ENCODE measurements at places on chromosomes 11 and 22. TPM values are rescaled to one million over a fixed set of nuclear protein-coding genes. Genes with fewer than 3 reads are reported as not detected.

GAB4 gene
- not detected for total RNA-seq

CCDC73 gene
- not detected for total RNA-seq

RAB39A gene
- total RNA-seq = not detected

ZNF280B gene
- total RNA-seq = 1.9 TPM

SCUBE2 gene
- total RNA-seq = not detected

CELSR1 gene
- total RNA-seq = 6.0 TPM

GUCD1 gene
- 58.4 TPM for total RNA-seq

CSNK1E gene
- 174 TPM for total RNA-seq

SHANK2 gene
- not detected for total RNA-seq

MUC6 gene
- total RNA-seq = not detected

FAT3 gene
- total RNA-seq = not detected

DNA sequence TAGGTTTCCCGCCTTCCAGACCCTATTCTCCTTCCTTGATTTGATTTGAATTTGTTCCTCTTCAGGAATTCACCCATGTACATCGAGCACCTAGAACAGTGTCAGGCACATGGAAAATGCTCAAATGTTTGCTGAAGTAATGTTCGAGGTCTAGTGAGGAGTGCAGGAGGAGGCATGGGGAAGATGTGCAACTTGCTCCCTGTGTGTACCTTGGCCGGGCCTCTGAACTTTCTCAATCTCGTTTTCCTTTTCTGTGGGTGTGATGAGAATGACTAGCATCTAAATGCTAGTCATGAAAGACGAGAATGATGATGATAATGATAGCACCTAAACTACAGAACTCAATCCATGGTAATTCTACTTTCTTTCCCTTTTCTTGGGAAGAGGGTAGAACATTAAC lies 279.1 kb upstream of the PLET1 start:
- DNase-seq = no peak

DNA sequence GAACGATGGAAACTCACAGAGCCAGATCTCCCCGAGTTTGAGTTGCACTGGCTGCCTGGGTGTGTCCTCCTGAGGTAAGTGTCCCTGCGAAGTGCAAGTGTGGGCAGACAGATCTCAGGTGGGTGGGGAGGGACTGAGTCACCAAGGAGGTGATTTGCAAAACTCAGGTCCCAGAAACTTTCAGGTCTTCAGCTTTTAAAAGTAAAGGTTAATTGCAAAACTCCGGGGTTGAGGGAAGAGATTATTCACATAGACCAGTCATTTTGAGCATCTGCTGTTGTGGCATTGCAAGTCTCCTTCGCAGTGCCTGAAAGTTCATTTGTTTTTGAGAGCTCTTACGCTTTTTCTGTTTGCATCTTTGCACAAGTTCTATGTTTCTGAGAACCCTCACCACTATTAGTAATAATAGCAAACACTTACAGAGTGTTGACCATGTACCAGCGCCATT lies 7.1 kb downstream of the CD44 start:
- no peak for DNase-seq

GRCh38 chr11:16790486-16791190 lies 52.2 kb downstream of the C11orf58 start:
- no peak for DNase-seq

- DNase-seq = no peak
Observed at GRCh38 chr11:65663639-65664200, 1.0 kb upstream of the RELA start.

DNA sequence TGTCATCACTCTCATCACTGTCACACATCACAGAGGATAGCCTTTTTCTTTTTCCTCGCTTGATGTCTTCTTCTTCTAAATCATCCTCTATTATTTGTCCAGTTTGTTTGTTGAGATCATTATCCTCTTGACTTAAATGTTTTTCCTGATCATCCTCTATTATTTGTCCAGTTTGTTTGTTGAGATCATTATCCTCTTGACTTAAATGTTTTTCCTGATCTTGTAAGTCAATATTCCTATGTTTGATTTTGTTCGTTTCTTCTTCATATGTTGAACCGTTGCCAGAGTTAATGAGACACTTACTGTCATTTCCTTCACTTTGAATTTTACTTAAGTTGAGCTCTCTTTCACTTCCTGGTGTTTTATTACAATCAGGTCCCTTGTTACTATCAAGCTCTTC lies 5.6 kb downstream of the CCDC82 start:
- no peak for DNase-seq

- DNase-seq = no peak
Observed at GRCh38 chr11:111344032-111344431, 35.0 kb downstream of the POU2AF1 start.

- no peak for DNase-seq
Observed at GRCh38 chr11:14306481-14306880, 52.5 kb downstream of the RRAS2 start.

DNA sequence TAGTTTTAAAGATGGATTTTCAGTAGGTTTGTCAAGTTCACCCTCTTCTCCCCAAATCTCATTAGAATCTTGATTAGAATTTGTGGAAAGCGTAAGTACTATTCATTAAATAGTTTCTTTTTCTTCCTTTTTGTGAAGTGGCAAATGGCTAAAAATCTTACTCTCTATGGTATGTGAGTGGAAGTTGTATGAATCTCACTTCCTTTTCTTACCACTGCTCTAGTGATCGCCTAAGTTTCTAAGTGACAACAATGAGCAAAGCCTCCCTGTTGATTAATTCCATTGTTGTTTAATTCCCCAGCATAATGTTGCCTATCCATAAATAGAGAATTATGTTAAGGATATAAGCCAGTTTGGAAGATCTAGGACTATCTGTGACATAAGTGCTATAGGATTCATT lies 82.7 kb downstream of the PGR start:
- DNase-seq = no peak

DNA sequence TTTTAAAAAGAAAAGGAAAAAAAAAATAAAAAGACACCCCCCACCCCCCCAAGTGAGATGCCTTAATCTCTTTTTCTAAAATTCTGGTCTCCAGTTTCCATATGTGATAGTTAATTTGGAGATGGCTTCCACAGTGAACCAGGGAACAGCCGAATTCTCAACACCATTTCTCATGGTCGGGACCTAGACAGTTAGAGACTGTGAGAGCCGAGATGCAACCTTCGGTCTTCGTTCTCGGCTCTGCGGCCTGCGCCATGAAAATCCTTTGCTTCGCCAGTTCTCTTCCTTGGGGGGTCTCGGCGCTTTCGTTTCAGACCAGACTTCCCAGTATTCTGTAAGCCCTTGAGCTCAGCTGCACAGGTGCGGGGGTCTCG lies 723 bp downstream of the CACNG2 start:
- DNase-seq = no peak

DNA sequence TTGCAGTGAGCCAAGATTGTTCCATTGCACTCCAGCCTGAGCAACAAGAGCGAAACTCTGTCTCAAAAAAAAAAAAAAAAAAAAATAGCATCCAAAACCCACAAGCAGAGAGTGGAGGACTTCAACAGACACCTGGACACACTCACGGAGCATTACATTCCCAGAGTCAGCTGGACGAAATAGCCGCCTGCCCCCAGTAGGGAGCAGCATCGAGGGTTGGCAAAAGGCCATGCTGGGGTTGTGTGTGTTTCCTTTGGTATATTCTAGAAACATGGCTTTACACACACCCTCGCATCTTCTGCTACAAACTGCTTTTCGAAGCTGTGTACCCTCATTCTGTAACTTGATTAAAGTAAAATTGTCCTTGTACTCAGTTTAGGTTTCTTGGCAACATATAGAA lies 5.3 kb downstream of the ADA2 start:
- no peak for DNase-seq

GRCh38 chr11:128334311-128335044 lies 252.9 kb downstream of the ETS1 start:
- no peak for DNase-seq

GRCh38 chr11:1310318-1310687 lies 871 bp upstream of the TOLLIP start:
- no peak for DNase-seq

- no peak for DNase-seq
Observed at GRCh38 chr11:45511566-45511965, 153.9 kb downstream of the CHST1 start.

GRCh38 chr11:121892131-121892681 lies 223.8 kb downstream of the BLID start:
- no peak for DNase-seq

DNA sequence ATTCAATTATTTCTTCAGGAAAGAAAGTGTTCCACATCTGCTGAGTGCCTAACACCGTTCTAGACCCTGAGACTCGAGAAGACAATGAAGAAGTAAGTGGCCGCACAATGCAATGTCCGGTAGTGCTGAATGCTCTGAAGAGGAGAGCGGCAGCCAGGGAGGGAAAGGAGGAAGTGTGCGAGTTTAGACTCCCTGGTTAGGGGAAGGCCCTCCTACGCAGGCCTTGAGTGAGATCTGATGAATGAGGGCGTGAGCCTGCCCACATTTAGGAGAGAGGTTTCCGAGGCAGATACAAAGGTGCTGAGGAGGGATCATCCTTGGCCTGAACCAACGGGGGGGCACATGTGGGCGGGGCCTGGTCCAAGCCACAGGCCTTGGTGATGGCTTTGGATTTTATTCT lies 558.6 kb downstream of the NTM start:
- no peak for DNase-seq

DNA sequence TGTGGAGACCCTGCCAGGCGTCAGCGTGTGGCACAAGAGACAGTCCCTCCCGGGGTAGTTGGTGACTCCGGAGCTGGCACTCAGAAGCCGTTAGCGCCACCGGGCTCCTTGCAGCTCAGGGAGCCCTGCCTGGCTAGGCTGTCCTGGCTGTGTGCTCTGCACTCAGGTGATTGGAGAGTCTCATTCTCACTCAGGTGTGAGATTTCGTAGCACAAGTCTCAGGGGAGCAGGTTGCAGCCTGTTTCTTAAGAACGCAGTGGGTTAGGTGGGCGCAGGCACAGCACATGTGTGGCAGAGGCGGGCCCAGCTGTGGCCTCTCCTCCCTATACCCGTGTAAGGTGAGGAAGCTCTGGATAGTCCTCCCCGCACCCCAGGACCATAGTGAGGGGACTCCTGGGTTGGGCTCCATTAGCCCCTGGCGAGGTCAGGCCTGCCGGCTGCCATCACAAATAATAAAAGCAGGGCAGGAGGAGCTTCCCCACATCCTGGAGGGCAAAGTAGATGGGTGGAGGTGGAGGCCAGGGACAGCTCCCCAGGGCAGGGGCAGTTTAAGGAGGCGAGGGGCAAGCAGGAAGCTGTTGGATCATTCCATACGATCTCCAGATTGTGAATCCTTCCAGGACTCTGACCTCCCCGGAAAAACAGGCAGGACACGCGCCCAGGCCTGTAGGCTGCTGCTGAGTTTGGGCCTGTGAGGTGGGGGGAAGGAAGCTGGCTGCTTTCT lies 39.4 kb downstream of the SBF1 start:
- no peak for DNase-seq

GRCh38 chr11:128283451-128283850 lies 303.9 kb downstream of the ETS1 start:
- no peak for DNase-seq

GRCh38 chr11:86617502-86617901 lies 54.9 kb downstream of the ME3 start:
- DNase-seq = no peak

DNA sequence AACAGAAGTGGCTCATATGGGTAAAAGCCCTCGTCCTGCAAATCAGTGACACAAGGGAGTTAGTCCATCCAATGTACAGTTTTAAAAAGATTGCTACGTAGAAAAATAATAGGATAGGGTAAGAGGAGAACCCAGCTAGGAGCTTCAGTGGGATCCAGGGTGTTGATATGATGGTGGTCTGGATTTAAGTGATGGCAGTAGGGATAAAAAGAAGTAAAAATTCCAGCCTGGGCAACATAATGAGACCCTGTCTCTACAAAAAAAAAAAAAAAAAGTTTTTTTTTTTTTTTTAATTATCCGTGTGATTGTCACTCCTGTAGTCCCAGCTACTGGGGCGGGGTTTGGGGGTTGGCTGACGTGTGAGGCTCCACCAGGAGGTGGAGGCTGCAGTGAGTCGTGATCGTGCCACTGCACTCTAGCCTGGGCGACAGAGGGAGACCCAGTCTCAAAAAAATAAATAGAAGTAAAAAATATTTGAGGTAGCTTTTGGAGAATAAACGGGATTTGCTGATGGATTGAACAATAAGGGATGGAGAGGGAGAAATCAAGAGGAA lies 7.0 kb upstream of the L3MBTL2 start:
- DNase-seq = peak; percentile 29

- DNase-seq = no peak
Observed at GRCh38 chr22:29163808-29164207, 41.9 kb upstream of the EMID1 start.

GRCh38 chr11:77345621-77346020 lies 44.1 kb upstream of the GDPD4 start:
- DNase-seq = no peak

GRCh38 chr22:26429458-26430286 lies 612 bp downstream of the ASPHD2 start:
- no peak for DNase-seq

DNA sequence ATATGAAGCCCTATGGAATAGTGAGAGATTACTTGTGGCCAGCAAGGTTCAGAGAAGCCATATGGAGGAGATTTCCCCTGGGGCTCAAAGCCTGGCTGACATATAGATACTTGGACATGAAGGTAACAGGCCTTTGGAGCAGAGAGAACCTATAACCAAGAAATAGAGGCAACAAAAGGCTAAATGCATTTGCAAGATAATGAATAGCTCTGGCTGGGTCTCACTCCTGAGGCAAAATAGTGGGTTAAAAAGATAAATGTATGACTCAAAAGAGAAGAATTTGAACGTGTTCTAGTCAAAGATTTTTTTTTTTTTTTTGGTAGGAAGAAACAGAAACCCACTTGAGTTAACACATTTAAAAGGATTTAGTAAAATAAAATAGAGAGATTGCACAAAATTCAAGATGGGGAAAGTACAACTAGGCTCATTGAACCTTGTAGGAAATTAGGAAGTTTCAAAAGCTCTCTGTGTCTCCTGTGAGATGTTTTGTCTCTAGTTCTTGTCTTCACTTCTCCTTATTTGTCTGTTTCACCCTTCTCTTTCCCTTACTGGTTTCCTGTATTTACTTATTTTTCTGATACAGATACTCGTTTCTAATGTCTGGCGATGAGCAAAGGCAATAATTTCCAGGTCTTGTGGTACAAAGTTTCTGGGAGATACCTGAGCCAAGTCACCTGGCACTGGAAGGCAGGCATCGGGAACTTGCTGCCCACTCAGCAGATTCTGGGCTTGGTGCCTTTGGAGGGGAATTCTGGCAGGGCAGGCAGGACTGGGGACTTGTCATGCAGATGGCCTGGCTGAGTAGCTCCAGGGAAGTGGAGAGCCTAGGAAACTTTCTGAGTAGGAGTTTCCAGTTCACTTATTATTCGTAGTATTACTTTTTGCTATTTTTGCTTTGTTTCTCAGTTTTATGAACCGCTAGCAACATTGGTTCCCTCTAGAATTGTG lies 49.2 kb upstream of the SESN3 start:
- DNase-seq = no peak

DNA sequence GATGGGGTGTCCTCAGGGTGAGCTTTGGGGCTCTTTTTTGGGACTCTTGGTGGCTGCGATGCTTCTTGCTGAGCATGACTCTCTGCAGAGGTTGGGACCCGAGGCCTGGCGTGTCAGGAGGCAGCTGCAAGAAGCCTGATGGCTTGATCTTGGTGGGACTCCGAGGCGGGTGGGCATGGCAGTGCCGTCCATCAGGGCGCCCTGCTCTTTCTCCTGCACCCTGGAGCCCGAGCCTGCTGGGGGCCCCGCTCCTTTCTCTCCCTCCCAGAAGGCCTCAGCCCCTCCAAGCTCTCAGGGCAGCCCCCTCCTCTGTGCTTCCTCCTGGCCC lies 432.7 kb downstream of the TBC1D22A start:
- peak; percentile 1 for DNase-seq

- no peak for DNase-seq
Observed at GRCh38 chr11:117421476-117421875, 93.8 kb downstream of the CEP164 start.
